ENCODE measurements at places on chromosomes 1 and 21.

GRCh38 chr1:110210604-110211495, 736 bp downstream of the KCNC4 start:
- no peak for DNase-seq

- peak; percentile 65 for DNase-seq
Measured at GRCh38 chr1:203278082-203278884, 27.0 kb upstream of the BTG2 start.

DNA sequence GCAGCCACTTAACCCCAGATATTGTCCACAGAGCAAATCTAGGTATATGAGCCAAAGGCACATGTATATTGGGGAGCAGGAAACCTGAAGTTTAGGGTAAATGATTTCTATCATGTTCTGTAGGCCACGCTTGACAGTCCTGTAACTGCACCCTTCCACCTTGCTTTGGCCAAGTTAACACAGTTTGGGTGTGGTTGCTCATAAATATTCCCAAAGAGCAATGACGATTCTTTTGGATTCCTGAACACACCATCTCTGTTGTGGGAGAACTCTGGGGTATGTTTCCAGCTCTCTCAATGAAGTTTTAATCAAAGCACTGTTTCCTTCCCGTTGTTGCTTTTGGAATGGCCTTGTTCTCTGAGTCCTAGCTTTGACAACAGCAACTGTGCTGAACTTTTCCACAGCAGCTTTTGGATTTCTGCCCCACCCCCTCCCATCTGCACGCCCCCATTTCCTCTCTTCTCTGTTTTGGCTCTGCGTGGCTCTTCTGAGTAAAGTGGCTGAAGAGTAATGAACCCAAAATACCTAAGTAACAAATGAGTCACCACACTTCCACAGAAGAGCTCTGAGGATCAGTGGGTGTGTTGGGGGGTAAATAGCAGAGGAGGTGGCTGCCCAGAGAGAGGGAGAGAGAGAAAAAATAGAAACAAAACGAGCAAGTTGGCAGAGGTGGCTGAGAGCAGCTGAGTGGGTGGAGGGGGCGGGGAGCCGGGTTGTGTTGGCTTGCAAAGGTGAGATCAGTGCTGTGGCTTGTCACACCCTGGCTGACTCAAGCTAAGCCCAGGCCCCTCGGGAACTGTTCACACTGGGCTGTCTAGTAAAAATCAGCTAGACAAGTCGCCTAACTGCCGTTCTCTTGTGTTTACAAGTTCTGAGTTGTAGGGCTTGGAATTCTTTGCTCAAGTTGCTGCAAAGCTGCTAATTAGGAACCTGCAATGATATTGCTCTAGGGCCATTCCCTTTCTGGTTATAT, 26.9 kb upstream of the RAP1A start:
- DNase-seq = peak; percentile 22

DNA sequence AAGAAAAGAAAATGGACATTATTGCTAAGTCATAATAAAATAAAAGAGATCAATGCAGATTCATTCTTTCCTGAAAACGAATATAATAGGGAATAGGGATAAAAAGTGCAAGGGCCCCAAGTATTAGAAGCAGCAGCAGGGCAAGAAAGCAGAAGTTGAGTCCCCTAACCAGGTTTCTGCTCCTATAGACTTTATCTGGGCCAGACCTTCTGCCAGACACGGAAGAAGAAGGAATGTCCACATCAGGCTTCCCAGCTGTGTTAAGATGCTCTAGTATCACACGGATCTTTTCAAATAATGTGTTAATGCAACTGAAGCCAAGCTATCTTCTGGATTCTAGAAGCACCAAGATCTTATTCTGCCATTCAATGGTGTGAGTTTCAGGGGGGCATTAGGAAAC, 26.9 kb downstream of the CD244 start:
- DNase-seq = no peak

DNA sequence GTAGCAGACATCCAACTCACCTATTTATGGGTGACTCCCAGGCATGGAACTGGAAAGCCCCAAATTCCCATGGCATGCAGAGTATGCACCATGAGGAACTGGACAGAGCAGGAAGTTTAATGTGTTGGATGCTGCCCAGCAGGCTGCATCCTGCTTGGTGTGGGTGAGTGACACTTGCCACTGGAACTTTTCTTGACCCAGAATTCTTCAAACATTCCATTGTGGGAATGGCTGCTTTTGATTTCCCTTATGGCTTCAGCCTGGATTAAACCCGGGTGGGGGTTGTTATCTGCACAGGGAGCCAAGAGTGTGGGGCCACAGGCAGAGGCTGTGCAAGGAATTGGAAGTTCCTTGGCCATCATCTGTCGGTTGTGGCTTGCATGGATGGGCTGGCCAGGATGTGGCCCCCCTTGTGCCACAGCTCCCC, 26.9 kb upstream of the BACE2 start:
- DNase-seq = no peak

GRCh38 chr1:110684491-110684890, 9.8 kb upstream of the KCNA3 start:
- no peak for DNase-seq

DNA sequence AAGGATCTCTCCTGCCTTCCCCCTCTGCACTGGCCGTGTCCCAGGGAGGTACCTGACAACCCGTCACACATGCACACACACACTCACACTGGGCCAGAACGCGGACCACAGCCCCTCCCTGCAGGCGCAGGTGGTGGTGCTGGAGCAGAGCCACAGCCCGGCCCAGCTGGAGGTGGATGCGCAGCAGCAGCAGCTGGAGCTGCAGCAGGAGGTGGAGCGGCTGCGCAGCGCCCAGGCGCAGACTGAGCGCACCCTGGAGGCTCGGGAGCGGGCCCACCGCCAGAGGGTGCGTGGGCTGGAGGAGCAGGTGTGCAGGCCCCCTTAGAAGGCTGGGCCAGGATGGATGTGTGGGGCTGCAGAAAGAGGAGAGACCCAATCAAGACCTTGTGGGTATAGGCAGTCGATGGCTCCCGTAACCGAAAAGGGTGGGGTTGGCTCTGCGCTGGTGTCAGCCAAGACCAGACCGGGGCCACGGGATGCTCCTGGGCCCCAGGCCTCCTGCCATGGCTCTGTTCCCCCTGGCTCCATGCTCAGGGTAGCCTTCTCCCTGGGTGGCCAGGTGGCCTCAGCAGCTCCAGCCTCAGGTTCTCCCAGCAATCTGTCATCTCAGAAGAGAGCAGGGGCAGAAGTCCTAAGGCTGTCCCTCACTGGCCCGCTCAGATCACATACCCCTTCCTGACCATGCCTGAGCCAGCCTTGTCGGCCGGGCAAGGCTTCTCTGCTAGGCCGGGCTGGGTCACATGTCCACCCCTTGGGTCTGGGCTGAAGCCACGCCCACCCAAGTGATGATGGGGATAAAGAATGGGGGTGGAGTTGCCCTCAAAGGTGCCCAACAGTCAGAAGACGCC, 8.9 kb downstream of the MFAP2 start:
- DNase-seq = peak; percentile 44

DNA sequence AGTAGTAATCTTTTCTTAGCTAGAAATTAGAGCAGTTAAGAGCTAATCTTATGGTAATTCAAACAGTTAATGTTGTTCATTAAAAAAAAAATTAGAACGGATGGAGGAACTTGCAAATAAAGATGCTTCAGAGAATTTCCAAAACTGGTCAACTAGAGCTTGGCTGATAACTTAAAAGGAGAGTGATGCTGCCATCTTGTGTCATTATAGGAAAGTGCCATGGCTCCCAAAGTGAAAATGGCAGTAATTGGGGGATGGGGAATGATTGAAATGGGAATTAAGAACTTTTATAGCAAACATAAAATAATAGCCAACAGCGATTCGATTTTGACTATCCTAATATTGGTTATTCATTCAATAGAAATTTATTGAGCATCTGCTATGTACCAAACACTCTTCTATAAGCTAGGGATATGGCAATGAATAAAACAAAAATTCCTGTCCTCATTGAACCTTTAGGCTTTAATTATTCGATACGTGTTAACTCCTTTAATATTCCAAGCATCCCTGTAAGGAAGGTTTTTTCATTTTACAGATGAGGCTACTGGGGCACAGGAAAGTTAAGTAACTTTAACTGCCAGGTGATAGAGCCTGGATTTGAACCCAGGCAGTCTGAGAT, 5.7 kb upstream of the PLPP3 start:
- DNase-seq = peak; percentile 40

DNA sequence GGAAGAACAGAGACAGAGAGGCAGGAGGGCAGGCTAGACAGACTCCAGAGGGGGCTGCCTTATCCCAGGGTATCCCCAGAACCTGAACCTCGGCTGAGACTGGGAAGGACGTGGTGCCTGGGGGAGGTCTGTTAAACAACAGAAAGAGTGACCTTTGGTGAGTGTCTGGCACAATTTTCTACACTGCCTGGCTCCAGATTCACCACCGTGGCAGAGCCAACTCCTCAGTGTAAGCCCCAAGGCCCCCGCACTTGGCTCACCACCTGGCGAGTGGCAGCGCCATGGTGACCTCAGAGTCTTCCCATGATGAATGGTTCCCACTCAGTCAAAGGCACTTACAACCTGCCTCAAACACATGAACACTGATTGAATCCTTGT, 6.5 kb downstream of the RD3 start:
- DNase-seq = no peak

DNA sequence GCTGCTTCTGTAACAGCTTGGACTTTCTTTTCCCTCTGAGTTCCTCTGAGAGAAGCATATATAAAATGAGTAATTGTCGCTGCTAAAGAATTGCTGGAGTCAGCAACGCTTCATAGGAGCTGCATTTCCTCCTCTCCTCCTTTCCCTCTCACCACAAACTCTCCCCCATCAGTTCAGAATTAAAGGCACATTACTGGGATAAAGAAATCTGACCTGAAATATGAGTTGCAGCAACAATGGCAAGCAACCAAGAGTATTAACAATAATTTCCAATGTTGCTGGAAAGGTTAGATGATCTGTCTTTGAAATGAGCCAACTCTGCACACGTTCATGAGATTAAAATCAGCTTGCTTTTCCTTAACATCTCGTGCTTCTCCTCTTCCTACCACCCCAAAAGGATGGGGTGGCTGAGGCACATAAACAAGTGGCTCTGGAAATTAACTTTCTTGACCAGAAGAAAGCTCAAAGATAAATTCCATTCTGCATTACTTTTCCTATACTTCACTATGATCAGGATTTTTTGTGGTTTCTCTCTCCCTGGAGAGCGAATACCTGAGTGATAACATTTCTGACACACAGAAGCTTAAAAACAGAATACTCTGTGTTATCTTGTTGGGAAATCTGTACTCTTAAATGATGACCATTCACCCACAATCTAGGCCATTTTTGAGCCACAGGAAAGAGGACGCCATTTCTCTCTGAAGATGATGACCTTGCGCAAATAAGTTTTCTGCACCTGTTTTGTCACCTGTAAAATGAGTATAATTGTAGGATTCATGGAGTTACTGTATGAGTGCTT, 90.2 kb downstream of the TGFBR3 start:
- no peak for DNase-seq

DNA sequence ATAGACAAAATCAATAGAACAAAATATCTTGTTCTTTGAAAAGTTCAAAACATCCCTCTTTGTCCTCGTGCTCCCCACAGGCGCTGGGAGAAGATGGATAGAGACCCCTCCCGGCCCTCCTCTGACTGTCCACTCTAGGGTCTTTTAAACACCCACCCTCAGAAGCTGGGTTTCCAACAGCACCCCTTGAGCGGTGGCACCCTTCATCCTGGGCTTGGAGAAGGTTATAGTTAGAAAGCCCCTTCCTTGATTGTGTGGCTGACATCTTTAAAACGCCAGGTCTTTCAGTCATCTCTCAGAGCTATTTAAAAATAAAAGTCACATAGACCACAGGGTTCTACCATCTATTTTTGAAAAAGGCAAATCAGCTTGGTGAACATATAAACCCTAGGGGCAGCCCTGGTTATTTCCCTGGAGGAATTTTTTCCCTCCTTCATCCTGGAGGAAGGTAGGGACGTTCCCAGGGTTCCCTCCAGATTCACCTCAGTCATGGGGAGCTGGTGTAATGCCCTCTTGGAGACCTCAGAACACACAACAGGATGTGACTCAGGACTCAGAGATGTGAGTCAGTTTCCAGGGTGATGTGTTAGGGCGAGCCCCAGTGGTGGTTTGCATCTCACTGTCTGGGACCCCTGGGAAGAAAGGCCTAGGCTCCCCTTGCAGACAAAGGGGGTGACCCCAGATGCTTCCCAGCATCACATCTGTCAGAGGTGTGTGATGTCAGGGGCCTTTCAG, 138.5 kb downstream of the CLIC6 start:
- DNase-seq = peak; percentile 73

GRCh38 chr1:31788825-31789256, 24.7 kb upstream of the ADGRB2 start:
- peak; percentile 78 for DNase-seq

DNA sequence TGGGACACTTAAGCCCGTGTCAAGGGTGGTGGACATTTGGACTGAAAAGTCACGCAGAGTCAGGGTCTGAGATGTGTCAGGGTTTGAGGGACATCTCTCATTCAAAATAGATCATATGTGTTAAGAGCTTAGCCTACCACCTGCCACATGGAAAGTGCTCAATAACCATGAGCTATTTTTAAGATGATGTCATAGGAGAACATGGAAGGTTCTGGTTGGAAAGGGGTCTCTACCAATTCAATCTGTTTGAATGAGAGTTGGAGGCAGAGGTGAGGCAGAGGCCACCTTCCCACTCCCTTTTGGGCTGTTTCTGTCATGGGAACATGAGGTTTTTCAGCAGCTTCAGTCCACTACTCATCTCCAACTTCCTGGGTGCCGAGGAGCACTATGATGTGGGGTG, 239.9 kb downstream of the GRIK3 start:
- DNase-seq = no peak

- DNase-seq = no peak
Measured at GRCh38 chr1:66140072-66140471, 347.4 kb downstream of the PDE4B start.

GRCh38 chr1:18491168-18491567, 10.4 kb downstream of the KLHDC7A start:
- DNase-seq = no peak

GRCh38 chr1:177429234-177429633, 258.5 kb downstream of the BRINP2 start:
- DNase-seq = no peak

DNA sequence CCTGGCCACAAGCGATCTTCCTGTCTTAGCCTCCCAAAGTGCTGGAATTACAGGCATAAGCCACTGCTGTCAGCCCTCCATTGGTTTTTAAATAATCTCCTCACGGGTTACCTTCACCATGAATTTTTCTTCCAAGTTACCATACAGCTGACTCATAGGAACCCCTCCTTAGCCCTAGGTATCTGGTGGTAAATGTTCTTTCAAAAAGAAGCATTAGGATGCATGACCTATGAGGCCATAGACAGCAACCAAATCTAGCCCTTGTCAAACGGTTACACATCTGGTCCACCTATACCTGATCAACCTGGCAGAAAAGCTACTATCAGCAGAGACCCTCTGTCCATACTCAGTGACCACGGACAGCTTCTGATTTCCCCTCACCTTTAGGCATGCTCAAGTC, 12.7 kb upstream of the DEGS1 start:
- no peak for DNase-seq

DNA sequence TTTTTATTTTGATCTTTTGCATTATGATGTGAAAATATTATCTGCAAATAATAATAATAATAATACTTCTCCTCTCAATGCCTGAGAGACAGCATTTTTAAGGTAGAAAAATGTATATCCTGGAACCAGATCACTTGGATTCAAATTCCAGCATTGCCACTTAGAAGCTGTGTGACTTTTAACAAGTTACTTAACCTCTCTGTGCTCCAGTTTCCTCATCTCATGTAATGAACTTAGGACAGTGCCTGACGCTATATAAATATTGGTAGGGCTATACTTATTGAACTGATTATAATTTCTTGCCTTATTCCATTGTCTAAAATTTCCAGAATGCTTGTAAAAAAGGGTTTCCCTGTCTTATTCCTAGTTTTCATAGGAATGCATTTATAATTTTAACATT, 137.2 kb downstream of the IGSF21 start:
- DNase-seq = no peak

All from amniotic stem cell (primary cell).